ENCODE measurements at places on chromosomes 3 and 15. TPM values are rescaled to one million over a fixed set of nuclear protein-coding genes. Genes with fewer than 3 reads are reported as not detected.

The TEX55 gene
- total RNA-seq, result 6.6 TPM

The ADAMTSL3 gene
- total RNA-seq, result 4.5 TPM

The HYKK gene
- total RNA-seq, result 6.2 TPM

The DNAJA4 gene
- total RNA-seq, result 32.1 TPM

The GPR176 gene
- total RNA-seq, result 26.2 TPM
